Activated CD8-positive, alpha-beta memory T cell treated with anti-CD3 and anti-CD28 coated beads for 48 hours (primary cell): ENCODE measurements at places on chromosomes 7 and 10.

DNA sequence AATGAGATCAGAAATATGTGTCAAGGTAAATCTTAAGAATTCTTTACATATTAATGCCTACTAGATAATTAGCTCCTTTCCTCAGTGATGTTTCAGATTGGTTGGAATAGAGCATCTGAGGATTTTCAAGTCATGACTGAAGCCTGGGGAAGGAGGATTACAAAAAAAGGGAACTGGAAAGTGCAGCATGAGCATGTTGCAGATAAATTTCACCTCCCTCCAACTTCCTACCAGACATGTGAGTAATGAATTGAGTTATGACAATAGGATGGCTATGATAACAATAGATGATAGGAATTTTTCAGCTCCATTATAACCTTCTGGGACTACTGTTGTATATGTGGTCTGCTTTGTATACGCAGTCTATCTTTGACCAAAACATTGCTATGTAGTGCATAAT is 104.2 kb upstream of the RAB18 start:
- DNase-seq: no peak

GRCh38 chr7:110856704-110857103 is 234.2 kb upstream of the LRRN3 start:
- no peak for DNase-seq

- no peak for DNase-seq
Measured at GRCh38 chr7:100607111-100607510, 4.9 kb downstream of the PCOLCE start.

DNA sequence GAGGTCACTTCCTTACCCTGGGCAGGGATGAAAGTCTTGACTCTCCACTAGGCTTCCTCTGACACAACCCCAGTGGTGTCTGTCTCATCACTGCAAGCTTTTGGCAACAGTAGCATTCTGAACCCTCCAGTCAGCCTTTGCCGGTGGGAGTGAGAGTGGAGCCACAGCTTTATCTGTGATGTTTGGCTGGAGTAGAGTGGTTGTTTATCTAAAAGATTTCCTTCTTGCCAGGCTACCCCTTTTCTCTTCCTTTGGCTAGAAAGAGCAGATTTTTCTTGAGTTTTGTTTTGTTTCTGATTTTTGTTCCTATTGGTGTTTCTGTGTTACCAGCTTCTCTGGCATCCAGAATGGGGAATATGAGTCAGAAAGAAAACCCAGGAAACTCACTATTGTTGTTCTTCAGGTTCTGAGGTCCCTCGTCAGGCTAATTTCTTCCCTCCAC is 98.9 kb upstream of the KIF5B start:
- DNase-seq: no peak

GRCh38 chr10:108060246-108060645 is 895.7 kb upstream of the SORCS1 start:
- DNase-seq: no peak

GRCh38 chr10:91042069-91042468 is 121.2 kb upstream of the ANKRD1 start:
- DNase-seq: no peak

GRCh38 chr7:102389810-102390209 is 6.4 kb upstream of the PRKRIP1 start:
- no peak for DNase-seq

DNA sequence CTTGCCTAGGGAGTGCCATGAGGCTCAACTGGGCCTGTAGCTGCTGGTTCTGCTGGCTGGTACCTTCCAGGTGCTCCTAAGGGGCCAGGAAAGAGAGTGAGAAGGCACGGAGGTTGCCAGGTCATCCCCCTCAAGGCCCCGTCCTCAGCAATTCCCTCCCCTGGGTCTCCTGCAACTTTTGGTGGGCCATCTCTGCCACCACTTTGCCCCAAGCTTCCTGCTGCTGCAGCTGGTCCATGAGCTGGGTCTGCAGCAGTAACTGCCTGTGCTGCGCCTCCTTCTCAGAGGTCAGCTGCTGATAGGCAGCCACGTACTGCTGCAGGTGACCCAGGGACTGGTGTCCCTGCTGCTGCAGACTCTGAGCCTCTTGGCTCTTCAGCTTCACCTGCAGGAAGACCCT is 17.3 kb upstream of the MTPAP start:
- no peak for DNase-seq

DNA sequence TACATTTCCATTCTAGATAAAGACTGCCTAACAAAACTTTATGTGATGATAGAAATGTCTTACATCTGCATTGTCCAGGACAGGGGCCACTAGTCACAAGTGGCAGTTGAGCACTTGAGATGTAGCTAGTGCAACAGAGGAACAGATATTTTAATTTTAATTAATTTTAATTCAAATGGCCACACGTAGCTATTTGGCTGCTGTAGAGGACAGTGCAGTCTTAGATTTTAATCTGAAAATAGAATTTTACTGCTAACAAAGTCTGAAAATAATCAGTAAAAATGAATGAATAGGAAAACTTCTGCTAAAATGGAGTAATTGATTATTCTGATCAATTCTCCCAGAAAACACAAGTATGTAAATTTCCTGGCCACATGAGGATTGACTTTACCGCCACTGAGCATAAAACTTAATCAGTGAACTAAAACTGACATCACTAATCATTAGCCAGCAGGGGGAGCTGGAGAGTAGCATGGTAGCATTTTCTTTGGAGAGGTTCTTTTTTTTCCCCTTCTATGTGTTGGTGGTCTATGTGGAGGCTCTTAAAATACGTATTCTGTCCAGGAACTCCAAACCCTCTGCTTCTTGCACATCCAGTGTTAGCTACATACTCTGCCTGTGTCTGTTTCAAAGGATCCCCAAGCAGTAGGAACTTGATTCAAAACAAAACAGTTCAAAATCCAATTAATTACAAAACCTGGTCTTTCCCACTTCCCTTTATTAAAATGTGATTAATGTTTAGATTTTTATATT is 52.1 kb downstream of the TSPAN12 start:
- no peak for DNase-seq

DNA sequence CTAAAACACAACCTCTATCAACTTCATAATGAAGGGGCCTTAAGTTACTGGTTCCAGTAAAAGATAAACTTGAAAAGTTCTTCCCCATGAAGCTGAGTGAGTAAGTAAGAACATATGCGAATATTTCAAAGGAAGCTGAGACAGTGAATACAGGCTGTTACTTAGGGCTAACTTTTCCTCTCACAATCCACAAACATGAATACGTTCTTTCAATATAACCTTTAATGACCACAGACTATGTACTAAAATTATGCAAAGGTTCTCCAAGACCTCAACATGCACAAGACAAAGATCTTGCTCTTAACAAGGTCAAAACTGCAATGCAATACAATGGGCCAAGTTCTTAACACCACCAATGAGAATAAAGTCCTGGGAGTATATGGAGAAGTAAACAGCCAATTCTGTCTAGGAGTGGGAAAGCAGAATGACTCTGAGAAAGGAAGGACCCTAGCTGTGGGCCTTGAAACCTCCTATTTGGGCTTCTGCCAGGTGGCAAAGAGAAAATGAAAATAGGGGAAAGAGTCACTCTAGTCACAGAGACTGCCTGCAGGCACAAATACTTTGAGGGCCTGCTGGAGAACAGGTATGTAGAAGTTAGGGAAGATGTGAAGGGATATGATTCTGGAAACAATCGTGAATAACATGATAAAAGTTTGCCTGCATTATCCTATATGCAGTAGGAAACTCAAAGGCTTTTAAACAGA is 43.7 kb downstream of the OSBPL3 start:
- no peak for DNase-seq

GRCh38 chr10:77463967-77464745 is 173.5 kb downstream of the KCNMA1 start:
- no peak for DNase-seq

GRCh38 chr7:32079510-32079909 is 9.3 kb upstream of the PDE1C start:
- DNase-seq: no peak

DNA sequence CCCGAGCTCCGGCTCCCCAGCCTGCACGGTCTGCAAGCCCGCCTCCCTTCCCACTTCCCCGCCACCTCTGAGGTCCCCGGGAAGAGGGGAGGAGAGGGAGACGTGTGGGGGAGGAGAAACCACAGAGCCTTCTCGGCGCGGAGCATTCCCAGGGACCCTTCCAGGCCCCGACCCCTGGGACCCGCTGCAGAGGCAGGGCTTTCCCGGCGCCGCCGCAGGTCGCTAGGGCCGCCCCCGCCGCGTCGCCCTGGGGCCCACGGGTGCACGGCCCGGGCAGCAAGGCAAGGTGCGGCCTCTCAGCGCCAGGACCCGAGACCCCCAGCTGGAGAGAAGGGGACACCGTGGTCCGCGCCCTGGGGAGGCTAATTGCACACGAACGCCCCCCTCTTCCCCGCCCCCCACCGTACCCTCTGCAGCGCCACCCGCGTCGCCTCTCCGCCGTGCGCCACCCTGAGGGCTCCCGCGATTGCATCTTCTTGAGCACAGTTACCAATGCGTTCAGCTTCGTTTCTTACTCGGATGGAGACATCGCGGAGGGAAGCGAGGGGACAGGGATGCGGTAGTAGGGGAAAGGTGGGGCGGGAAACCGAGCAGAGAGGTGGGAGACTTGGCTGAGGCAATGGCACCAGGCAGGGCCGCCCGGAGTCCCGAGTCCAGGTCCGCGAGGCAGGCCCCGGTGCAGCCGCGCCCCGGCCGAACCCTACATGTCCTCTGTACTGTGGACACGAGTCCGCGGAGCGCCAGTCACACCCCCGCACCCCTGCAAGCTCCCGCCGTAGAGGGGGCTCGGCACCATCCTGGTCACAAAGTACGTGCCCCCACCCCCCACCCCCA is 28.9 kb downstream of the SKIDA1 start:
- DNase-seq: no peak

DNA sequence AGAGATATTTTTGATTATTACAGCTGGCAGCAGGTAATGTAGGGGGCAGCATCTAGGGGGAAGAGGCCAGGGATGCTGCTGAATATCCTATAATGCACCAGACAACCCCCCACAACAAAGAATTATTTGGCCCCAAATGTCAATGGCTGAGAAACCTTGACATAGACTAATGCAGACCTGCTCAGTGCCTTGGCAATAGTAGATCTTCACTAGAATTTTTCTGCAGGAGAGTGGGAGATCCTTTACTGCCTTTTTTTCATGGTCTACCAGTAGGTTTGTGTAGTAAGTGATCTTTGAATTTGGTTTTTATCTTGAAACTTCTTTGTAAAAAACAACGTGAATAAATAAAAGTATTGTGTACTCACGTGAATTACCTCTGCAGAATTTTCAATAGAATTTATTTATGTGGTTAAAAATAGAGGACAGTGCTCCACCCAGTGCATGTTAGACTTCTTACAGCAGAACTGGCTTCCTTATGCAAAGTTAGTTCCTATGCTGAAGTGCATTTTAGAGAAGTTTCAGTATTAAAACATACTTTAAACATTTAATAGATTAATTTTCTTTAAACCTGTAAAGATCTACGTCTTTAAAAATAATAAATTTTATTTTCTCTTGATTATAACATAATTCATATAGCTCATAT is 199.6 kb upstream of the HDAC9 start:
- DNase-seq: no peak

DNA sequence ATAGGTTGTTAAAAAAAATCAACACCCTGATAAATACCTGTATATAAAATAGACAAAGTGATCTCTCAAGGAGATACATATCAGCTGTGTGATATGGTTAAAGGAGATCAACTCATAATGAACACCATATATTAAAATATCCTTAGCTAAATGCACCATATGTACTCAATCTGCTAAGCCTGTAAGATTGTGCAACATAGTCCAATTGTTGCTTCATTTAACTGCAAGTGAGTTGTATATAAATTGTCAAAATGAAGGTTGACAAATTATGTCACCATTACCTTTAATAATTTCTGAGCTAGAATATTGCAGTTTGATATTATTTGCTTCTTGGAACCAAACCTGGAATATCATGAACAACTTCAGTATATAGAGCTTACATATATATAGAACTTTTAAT is 283.7 kb downstream of the MALRD1 start:
- no peak for DNase-seq

- no peak for DNase-seq
Measured at GRCh38 chr7:116912269-116912909, 40.9 kb upstream of the ST7 start.

GRCh38 chr10:58704671-58705141 is 192.0 kb downstream of the BICC1 start:
- no peak for DNase-seq

DNA sequence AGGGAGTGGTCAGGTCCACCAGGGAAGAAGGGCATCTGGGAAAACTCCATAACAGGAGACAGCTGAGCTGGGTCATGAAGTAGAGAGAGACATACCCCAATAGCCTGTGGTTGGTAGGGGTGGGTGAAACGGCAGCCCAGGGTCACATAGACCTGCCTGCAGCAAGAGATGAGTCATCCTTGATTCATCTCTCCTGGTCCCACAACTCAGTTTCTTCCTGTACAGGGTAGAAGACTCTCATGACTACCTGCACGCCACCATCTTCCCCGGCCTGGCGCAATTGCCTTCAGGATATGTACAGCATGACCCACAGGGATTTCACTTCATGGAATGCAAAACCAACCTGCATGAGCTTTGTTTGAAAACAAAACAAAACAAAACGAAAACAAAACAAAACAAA is 45.1 kb upstream of the ADAM12 start:
- DNase-seq: no peak

DNA sequence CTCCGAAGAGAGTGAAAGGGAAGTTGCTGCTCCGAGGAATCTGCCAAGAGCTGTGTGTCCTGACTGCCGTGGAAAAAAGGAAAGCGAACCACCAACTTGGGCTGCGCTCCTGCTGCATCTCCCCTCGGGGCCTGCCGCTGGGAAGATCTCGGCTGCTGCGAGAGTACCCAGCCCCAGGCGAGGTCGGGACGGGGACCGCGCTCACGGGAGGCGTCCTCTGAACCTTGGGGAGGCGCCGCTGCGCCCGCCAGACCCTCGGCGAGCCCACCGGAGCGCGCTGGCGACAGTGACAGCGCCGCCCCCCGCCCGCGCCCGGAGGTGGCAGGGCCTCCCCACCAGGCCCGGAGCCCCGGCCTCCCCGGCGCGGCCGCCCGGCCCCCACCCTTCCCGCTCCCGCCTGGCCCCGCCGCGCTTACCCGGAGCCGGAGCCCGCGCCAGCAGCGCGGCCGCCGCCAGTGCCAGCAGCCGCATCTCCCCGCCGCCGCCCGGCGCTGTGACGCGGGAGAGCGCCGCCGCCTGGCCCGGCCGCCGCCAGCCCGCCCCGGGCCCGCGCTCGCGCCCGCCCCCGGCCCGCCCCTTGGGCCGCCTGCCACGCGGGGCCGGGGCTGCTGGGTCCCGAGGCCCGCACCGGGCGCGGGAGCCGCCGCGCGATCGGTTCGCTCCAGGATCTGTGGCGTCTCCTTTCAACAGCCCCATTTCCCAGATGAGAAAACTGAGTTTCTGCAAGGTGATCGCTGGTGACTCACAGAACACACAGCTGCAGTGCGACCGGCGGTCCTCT is at the start of gene VSTM4:
TSS of gene VSTM4 (minus strand) at position 508 of the 781 bp plus-strand sequence. CDS start at position 471, 37 bp downstream.
- no peak for DNase-seq

- DNase-seq: no peak
Measured at GRCh38 chr7:156039971-156040677, 227.9 kb upstream of the SHH start.

GRCh38 chr7:2248984-2249694 is 7.1 kb downstream of the NUDT1 start:
- DNase-seq: no peak

- no peak for DNase-seq
Measured at GRCh38 chr7:157930926-157931466, 594.2 kb downstream of the DNAJB6 start.

- DNase-seq: no peak
Measured at GRCh38 chr7:35658606-35659201, 36.2 kb downstream of the HERPUD2 start.
